ENCODE measurements at places on chromosomes 5 and 9.

DNA sequence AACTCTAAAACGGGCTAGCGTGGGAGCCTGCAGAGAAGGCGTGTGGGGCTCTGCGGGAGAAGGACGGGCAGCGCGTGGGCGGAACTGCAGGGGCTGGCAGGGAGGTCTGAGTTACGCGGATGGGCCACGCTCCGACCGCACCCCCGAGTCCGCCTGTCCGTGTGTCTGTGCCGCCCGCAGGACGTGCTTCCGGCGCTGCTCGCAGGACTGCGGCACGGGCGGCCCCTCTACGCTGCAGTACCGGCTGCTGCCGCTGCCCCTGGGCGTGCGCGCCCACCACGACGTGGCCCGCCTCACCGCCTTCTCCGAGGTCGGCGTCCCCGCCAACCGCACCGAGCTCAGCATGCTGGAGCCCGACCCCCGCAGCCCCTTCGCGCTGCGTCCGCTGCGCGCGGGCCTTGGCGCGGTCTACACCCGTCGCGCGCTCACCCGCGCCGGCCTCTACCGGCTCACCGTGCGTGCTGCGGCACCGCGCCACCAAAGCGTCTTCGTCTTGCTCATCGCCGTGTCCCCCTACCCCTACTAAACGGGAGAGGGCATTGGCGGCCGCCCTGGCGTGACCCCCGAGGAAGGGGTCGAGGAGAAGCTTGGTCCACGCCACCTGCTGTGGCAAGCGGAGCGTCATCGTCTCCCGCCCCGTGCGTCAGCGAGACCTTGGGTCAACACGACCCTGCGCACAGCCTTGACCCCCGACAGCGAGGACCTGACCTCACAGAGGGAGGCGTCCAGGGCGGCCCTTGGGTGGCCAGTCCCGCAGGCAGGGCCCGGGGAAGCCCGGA, 11.4 kb upstream of the ASS1 start:
- no peaks in the 10 kb centered on the region for H3K27me3 ChIP-seq
- H3K4me3 ChIP-seq: peak overlapping the region; percentile 13
- no peaks in the 10 kb centered on the region for H3K36me3 ChIP-seq
- DNase-seq: peak; percentile 92

- no peak overlapping the region for H3K27ac ChIP-seq
- peaks cover 2% of the 10 kb centered on the region for H3K4me1 ChIP-seq
- DNase-seq: no peak
- H3K4me3 ChIP-seq: no peak overlapping the region
- no peaks in the 10 kb centered on the region for H3K27me3 ChIP-seq
- H3K36me3 ChIP-seq: peaks cover 4% of the 10 kb centered on the region
Measured at GRCh38 chr5:169944115-169944514, 36.2 kb downstream of the INSYN2B start.

GRCh38 chr5:93454896-93455295, 126.1 kb downstream of the NR2F1-AS1 start:
- no peak for DNase-seq
- no peak overlapping the region for H3K4me3 ChIP-seq
- no peaks in the 10 kb centered on the region for H3K36me3 ChIP-seq
- no peak overlapping the region for H3K27ac ChIP-seq
- H3K4me1 ChIP-seq: no peaks in the 10 kb centered on the region

- no peaks in the 10 kb centered on the region for H3K27me3 ChIP-seq
- H3K4me1 ChIP-seq: no peaks in the 10 kb centered on the region
- no peak for DNase-seq
- H3K4me3 ChIP-seq: no peak overlapping the region
- H3K36me3 ChIP-seq: no peaks in the 10 kb centered on the region
Measured at GRCh38 chr5:160470437-160471361, 49.0 kb downstream of the PTTG1 start.

GRCh38 chr5:124045412-124045811, 533.4 kb downstream of the CSNK1G3 start:
- no peak for DNase-seq
- H3K4me1 ChIP-seq: no peaks in the 10 kb centered on the region
- no peaks in the 10 kb centered on the region for H3K36me3 ChIP-seq
- no peaks in the 10 kb centered on the region for H3K27me3 ChIP-seq
- no peak overlapping the region for H3K4me3 ChIP-seq

GRCh38 chr9:69905286-69905685, 84.7 kb downstream of the CFAP95 start:
- no peak overlapping the region for H3K4me3 ChIP-seq
- H3K27me3 ChIP-seq: no peaks in the 10 kb centered on the region
- no peaks in the 10 kb centered on the region for H3K36me3 ChIP-seq
- DNase-seq: no peak
- peaks cover 5% of the 10 kb centered on the region for H3K4me1 ChIP-seq

DNA sequence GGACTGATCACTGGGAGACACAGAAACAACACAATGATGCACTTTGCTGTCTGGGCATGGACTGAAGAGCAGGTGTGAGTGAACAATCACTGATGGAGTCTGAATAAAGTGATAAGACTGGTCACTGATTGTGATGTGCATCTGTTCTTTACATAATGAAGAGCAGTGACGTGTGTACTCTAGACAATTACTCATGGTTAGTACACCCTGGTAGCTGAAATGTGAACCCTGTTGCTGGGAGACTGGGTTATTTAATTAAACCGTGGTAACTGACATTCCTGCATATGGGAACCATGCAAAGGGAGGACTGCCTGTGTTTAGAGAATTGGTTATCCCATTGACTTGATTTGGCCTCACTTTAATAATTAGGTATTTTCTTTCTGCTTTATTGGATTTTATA, 202.9 kb downstream of the NR2F1-AS1 start:
- no peak overlapping the region for H3K4me3 ChIP-seq
- peak overlapping the region; percentile 8 for H3K27ac ChIP-seq
- no peaks in the 10 kb centered on the region for H3K36me3 ChIP-seq
- H3K27me3 ChIP-seq: no peaks in the 10 kb centered on the region
- H3K4me1 ChIP-seq: no peaks in the 10 kb centered on the region

DNA sequence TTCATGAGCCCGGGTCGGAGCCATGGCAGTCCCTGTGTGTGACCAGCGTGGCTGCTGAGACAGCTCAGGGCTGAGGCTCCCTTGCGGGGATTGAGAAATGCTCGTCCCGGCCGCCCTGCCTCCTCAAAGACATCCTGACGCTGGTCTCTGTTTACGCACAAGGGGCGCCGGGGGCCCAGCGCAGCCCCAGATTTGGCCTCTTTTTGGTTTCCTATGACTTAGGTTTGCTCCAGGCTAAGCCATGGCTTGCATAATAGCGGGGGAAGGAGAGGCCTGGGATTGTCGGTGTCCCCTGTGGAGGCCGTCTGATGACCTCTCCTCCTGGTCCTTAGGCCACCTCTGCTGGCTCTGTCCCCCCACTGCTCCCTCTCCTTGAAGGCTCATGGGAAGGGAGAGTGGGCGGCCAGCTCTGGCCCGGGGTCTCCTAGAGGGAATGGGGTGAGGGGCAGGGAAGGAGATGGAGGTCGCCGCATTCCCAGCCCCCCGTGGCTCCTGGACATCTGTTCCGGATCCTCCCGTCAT, 3.5 kb downstream of the LAMC3 start:
- H3K27ac ChIP-seq: no peak overlapping the region
- H3K4me3 ChIP-seq: no peak overlapping the region
- peaks cover 25% of the 10 kb centered on the region for H3K27me3 ChIP-seq
- DNase-seq: peak; percentile 23
- H3K4me1 ChIP-seq: no peaks in the 10 kb centered on the region
- H3K36me3 ChIP-seq: no peaks in the 10 kb centered on the region

- peaks cover 10% of the 10 kb centered on the region for H3K27me3 ChIP-seq
- no peak for DNase-seq
- no peaks in the 10 kb centered on the region for H3K36me3 ChIP-seq
- no peak overlapping the region for H3K27ac ChIP-seq
Measured at GRCh38 chr9:72486594-72486955, 34.8 kb upstream of the TMC1 start.

DNA sequence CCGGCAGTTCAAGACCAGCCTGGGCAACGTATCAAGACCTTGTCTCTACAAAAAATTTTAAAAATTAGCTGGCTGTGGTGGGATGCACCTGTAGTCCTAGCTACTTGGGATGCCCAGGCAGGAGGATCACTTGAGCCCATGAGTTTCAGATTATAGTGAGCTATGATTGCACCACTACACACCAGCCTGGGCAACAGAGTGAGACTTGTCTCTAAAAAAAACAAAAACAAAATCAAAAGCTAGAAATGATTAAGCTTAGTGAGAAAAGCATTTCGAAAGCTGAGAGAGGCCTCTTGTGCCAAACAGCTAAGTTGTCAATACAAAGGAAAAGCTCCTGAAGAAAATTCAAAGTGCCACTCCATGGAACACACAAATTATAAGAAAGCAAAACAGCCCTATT, 4.8 kb downstream of the FAM151B start:
- no peaks in the 10 kb centered on the region for H3K27me3 ChIP-seq
- H3K27ac ChIP-seq: no peak overlapping the region
- H3K4me1 ChIP-seq: no peaks in the 10 kb centered on the region
- no peak for DNase-seq

DNA sequence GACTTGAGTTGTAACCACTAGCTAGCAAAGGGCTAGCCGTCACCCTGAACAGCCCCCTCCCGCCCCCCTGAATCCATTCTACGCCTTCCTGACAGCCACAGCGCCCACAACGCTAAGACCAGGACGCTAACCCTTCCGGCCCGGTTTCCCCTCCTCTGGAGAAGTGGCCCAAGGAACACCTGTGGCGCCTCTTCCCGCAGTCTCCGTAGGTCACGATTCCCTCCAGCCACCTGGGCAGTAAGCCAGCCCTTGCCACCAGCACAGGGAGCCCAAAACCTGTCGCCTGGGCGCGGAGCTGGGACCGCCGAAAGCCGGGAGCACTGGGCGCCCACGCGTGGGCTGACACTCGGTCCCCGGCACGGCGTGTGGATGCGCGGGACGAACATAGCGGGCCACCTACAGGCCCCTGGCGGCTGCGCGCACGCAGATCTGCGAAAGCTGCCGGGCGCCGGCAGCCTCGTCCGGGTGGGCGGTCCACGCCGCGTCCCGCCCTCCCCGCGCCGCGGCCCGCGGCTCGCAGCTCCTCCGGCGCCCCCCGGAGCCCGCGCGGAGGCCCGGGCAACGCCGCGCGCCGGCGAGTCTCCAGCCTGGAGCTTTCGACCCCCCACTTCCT, 596 bp downstream of the IRF1 start:
- DNase-seq: peak; percentile 87
- H3K36me3 ChIP-seq: peaks cover 15% of the 10 kb centered on the region
- peaks cover 6% of the 10 kb centered on the region for H3K4me1 ChIP-seq

- H3K36me3 ChIP-seq: peaks cover 6% of the 10 kb centered on the region
- peak overlapping the region; percentile 77 for H3K4me3 ChIP-seq
- H3K4me1 ChIP-seq: peaks cover 35% of the 10 kb centered on the region
- H3K27me3 ChIP-seq: no peaks in the 10 kb centered on the region
Measured at GRCh38 chr5:54517174-54517511, 416 bp upstream of the SNX18 start.

DNA sequence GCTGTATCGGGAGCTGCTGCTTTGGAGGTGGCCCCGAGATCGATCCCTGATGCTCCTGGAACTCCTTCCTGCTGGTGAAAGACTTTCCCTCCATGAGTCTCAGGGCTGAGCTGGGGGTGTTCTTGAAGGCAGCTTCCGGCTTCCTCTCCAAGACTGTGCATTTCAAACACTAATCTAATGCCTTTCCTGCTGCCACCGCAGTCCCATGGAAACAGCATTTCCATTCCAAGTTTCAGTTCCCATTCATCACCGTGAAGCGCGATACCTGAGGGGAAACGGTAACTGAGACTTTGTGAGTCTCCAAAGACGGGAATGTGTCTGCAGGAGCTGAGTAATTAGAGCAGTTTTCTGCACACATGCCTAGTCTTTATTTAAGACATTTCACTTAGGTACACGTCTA, 230.1 kb downstream of the PAX5 start:
- H3K4me3 ChIP-seq: no peak overlapping the region
- H3K36me3 ChIP-seq: no peaks in the 10 kb centered on the region
- no peak for DNase-seq
- no peak overlapping the region for H3K27ac ChIP-seq
- no peaks in the 10 kb centered on the region for H3K27me3 ChIP-seq

- no peaks in the 10 kb centered on the region for H3K36me3 ChIP-seq
- no peak overlapping the region for H3K4me3 ChIP-seq
- H3K4me1 ChIP-seq: peaks cover 10% of the 10 kb centered on the region
- no peak for DNase-seq
- no peak overlapping the region for H3K27ac ChIP-seq
Measured at GRCh38 chr5:163269624-163270023, 167.8 kb upstream of the CCNG1 start.

GRCh38 chr5:100841358-100842076, 61.6 kb downstream of the ST8SIA4 start:
- H3K27ac ChIP-seq: no peak overlapping the region
- no peaks in the 10 kb centered on the region for H3K27me3 ChIP-seq
- DNase-seq: no peak
- H3K4me1 ChIP-seq: peaks cover 11% of the 10 kb centered on the region
- H3K4me3 ChIP-seq: no peak overlapping the region
- no peaks in the 10 kb centered on the region for H3K36me3 ChIP-seq

DNA sequence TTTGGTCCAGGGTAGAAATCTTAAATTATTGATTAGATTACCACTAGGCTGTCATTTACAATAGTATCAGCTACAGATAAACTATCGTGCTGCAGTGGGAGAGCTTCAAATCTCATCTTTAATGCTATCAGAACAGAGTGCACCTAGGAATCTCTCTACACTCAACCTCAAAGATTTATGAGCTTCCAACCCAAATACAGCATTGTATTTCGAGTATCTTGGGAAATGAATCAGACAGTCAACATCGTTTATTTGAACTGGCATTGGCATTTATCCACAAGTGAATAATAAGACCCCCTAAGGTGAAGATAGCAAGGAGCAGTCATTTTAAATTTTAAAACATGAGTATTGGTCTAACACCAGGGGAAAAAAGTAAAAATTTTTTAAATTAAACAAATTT, 1203.2 kb downstream of the CDH12 start:
- H3K27me3 ChIP-seq: no peaks in the 10 kb centered on the region
- no peak for DNase-seq
- no peak overlapping the region for H3K27ac ChIP-seq
- H3K4me3 ChIP-seq: no peak overlapping the region
- H3K36me3 ChIP-seq: no peaks in the 10 kb centered on the region

GRCh38 chr5:14370386-14370785, 211.2 kb upstream of the OTULINL start:
- H3K4me3 ChIP-seq: no peak overlapping the region
- DNase-seq: no peak
- H3K36me3 ChIP-seq: peaks cover 93% of the 10 kb centered on the region
- H3K27me3 ChIP-seq: no peaks in the 10 kb centered on the region
- H3K27ac ChIP-seq: no peak overlapping the region
- H3K4me1 ChIP-seq: peaks cover 5% of the 10 kb centered on the region

- no peak for DNase-seq
- no peak overlapping the region for H3K4me3 ChIP-seq
- no peak overlapping the region for H3K27ac ChIP-seq
- H3K27me3 ChIP-seq: no peaks in the 10 kb centered on the region
Measured at GRCh38 chr5:1078851-1079250, 33.0 kb downstream of the SLC12A7 start.

Data from SK-N-SH (cell line).